Nephron progenitor cell (in vitro differentiated cells): ENCODE measurements at places on chromosomes 1 and 21.

DNA sequence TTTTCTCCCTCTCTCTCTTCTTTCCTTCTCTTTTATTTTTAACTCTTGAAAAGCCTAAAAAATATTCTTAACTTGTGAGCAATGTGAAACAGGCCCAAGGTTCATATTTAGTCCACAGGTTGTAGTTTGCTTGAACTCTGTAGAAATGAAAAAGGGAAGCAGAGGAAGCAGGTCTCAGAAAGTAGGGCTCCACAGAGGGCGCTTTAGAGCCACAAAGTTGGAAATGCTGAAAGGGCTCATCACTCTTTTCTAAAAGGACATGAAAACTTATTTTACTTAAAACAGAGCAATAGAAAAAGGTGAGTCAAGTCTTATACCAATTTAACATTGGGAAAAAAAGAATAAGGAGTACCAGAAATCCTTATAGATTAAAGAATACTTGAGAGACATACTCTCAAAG, 247.0 kb downstream of the USP25 start:
- H3K27ac ChIP-seq = peak overlapping the region; percentile 87
- peaks cover 4% of the 10 kb centered on the region for H3K36me3 ChIP-seq
- H3K4me3 ChIP-seq = no peak overlapping the region
- DNase-seq = peak; percentile 5

- DNase-seq = no peak
- H3K27ac ChIP-seq = no peak overlapping the region
- H3K27me3 ChIP-seq = peaks cover 24% of the 10 kb centered on the region
These were observed 118.5 kb upstream of the C1orf174 start for GRCh38 chr1:4018466-4019146.

GRCh38 chr1:40469327-40469726, 7.8 kb upstream of the ZFP69 start:
- no peaks in the 10 kb centered on the region for H3K4me1 ChIP-seq
- no peak overlapping the region for H3K4me3 ChIP-seq
- peaks cover 16% of the 10 kb centered on the region for H3K27me3 ChIP-seq
- peaks cover 65% of the 10 kb centered on the region for H3K36me3 ChIP-seq
- no peak for DNase-seq

DNA sequence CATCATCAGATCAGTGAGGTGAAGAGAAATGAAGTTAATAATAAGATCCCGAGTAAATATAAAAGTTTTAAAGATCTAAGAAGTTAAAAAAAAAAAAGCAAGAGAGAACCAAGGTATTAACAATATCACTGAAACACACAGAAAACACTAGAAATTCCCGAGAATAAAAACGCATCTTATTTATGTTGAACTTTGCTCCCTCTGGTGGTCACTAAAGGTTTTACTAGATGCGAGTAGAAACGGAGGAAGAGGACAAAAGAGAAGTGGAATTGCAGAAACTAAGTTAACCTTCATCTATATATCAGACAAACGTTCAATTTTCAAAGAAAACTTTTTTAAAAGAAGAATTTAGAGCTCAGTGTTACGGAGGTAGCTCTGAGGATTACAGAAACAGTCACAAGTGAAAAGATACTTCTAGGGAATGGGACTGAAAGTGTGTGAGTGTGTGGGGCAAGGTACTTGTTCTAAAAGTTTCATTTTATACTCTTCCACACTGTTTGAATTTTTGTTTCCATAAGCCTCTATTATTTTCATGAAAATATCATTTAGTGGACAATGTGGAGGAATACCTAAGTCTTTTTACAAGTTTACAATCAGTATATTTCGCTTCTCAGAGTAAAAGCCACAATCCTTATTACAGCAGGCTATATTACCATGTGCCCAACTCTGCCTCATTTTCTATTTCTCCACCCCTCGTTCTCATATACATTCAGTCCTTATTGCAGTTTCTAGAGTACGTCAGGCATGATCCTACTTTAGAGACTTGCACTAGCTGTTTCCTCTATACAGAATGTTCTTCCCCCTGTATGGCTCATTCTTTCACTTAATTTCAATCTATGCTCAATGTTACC, 19.7 kb downstream of the ACBD6 start:
- no peaks in the 10 kb centered on the region for H3K4me1 ChIP-seq
- H3K36me3 ChIP-seq = peaks cover 28% of the 10 kb centered on the region
- H3K4me3 ChIP-seq = no peak overlapping the region
- peak; percentile 16 for DNase-seq
- H3K27ac ChIP-seq = no peak overlapping the region

GRCh38 chr1:155294520-155295182, 6.6 kb downstream of the PKLR start:
- H3K27ac ChIP-seq = no peak overlapping the region
- DNase-seq = no peak
- H3K4me3 ChIP-seq = no peak overlapping the region

DNA sequence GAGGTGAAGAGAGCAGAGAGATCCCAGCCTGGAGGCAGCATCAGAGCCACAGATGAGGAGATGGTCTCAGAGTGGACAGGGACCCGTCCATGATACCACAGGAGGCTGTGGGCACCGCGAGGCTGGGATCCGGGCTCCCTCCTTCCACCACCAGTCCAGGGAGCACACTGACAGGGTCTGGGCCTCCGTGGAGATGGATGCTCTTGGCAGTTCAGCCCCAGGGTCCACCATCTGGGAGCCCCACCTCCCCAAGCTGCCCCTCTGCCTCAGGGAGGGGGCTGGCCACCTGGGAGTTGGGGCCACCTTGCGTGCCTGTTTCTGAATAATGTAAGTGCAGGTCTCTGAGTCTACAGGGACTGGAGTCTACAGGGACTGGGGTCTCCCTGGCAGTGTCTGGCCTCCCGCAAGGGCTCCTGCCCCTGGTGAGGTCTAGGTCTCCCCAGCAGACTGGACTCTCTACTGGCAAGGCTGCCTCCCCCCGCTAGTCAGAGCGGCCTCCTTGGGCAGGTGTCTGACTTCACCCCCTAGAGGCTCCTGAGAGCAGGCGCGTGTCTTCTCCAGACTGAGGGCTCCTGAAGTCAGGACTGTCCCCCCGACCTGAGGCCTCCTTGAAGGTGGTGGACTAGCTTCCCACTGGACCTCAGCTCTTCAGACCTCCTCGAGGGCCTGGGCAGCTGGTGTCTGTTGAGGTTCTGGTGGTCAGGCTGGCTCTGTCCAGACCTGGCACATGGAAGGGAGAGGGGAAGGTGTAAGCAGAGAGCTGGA, 218.5 kb downstream of the PTPRU start:
- H3K27ac ChIP-seq = no peak overlapping the region
- no peak overlapping the region for H3K4me3 ChIP-seq
- DNase-seq = no peak
- peaks cover 6% of the 10 kb centered on the region for H3K27me3 ChIP-seq

DNA sequence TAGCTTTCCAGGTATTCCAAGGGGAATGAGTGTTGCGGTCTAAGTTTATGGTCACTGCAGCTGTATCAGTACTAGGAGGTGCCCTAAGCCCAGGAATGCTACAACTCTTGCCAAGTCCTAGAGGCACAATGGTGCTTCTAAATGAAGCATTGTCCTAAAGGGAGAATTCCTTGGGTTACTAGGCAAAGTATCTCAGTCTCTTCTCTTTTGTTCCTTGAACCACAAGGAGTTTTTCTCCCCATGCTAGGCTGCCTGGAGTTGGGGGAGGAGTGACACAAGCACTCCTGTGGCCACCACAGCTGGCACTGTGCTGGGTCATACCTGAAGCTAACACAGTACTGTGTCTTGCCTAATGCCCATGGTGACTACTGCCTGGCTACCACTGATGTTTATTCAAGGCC, 50.7 kb downstream of the KMO start:
- H3K27ac ChIP-seq = no peak overlapping the region
- no peak overlapping the region for H3K4me3 ChIP-seq
- DNase-seq = no peak
- no peaks in the 10 kb centered on the region for H3K36me3 ChIP-seq
- no peaks in the 10 kb centered on the region for H3K27me3 ChIP-seq

GRCh38 chr1:165747632-165748447, 20.8 kb downstream of the TMCO1 start:
- no peak overlapping the region for H3K4me3 ChIP-seq
- H3K27ac ChIP-seq = no peak overlapping the region
- H3K4me1 ChIP-seq = no peaks in the 10 kb centered on the region
- peaks cover 50% of the 10 kb centered on the region for H3K36me3 ChIP-seq
- H3K27me3 ChIP-seq = no peaks in the 10 kb centered on the region

GRCh38 chr1:113846391-113847035, 25.0 kb downstream of the PTPN22 start:
- DNase-seq = no peak
- peaks cover 10% of the 10 kb centered on the region for H3K36me3 ChIP-seq
- H3K27me3 ChIP-seq = peaks cover 7% of the 10 kb centered on the region
- no peak overlapping the region for H3K27ac ChIP-seq
- H3K4me3 ChIP-seq = no peak overlapping the region
- H3K4me1 ChIP-seq = no peaks in the 10 kb centered on the region

- peaks cover 9% of the 10 kb centered on the region for H3K4me1 ChIP-seq
- DNase-seq = no peak
- peaks cover 9% of the 10 kb centered on the region for H3K27me3 ChIP-seq
These were observed 8.4 kb downstream of the ETNK2 start for GRCh38 chr1:204143276-204144041.

- H3K4me1 ChIP-seq = peaks cover 31% of the 10 kb centered on the region
- H3K36me3 ChIP-seq = no peaks in the 10 kb centered on the region
- no peaks in the 10 kb centered on the region for H3K27me3 ChIP-seq
- DNase-seq = no peak
These were observed 184.6 kb upstream of the JUN start for GRCh38 chr1:58968360-58968952.

- no peaks in the 10 kb centered on the region for H3K36me3 ChIP-seq
- no peaks in the 10 kb centered on the region for H3K4me1 ChIP-seq
- DNase-seq = no peak
- no peaks in the 10 kb centered on the region for H3K27me3 ChIP-seq
- no peak overlapping the region for H3K27ac ChIP-seq
These were observed 348.3 kb downstream of the BRINP3 start for GRCh38 chr1:190129366-190129765.

GRCh38 chr1:121471523-121471922, 286.7 kb downstream of the SRGAP2C start:
- no peaks in the 10 kb centered on the region for H3K27me3 ChIP-seq
- H3K27ac ChIP-seq = no peak overlapping the region
- no peaks in the 10 kb centered on the region for H3K36me3 ChIP-seq
- no peak for DNase-seq
- no peaks in the 10 kb centered on the region for H3K4me1 ChIP-seq

DNA sequence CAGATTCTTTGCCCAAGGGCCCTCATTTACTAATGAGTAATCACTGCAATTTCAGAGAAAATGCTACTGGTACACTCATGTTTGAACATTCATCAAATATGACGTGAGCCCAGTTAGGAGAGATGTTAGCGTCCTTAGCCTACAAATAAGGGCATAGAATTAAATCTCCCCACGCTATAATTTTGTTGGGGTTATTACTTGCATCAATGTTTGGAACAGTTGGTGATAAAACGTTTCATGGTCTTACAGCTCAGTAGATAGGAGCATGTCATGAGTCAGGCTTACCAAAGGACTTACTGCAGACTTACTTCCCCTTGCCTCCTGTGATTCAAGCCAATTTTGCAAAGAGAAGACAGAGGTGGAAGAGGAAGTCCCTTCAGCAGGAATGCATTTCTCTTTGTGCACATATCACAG, 304.0 kb downstream of the KIF26B start:
- peaks cover 41% of the 10 kb centered on the region for H3K4me1 ChIP-seq
- H3K27ac ChIP-seq = no peak overlapping the region
- peaks cover 15% of the 10 kb centered on the region for H3K36me3 ChIP-seq
- DNase-seq = no peak

DNA sequence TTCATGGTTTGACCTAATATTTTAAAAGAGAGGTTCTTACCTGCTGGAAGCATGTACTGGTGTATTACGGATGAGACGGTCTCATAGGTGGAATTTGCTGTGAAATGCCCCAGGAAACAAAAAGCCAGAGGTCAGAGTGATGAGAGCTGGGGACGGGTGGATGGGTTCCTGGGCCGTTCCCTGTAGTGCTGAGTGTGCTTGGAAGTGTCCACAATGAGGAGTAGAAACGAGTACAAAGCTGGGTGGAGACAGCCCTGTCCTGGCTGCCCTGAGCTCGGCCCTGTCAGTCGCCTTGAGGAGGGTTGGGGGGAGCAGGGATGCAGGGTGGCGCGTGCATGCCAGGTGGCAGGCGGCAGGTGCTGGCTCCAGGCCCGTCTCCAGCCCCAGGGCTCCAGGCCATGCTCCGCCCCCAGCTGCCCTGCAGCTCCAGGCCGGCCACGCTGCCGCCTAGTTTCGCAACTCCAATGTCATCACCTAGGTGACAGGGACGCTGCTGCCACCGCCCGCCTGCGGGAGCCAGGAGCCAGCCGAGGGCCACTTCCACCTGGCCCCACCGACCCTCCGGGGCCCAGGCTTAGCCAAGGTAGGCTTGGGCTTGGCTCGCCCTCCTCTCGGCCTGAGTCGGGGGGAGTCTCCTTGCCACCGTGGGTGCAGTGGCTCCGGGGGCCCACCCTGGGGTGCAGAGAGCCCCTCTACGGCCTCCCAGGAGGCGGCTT, 16.4 kb downstream of the TP73 start:
- peaks cover 55% of the 10 kb centered on the region for H3K4me1 ChIP-seq
- peaks cover 47% of the 10 kb centered on the region for H3K27me3 ChIP-seq
- DNase-seq = peak; percentile 64
- peak overlapping the region; percentile 38 for H3K27ac ChIP-seq
- no peak overlapping the region for H3K4me3 ChIP-seq

- peaks cover 14% of the 10 kb centered on the region for H3K27me3 ChIP-seq
- peak overlapping the region; percentile 94 for H3K4me3 ChIP-seq
- peaks cover 17% of the 10 kb centered on the region for H3K4me1 ChIP-seq
- DNase-seq = no peak
- no peak overlapping the region for H3K27ac ChIP-seq
These were observed 1.9 kb downstream of the GALE start for GRCh38 chr1:23798662-23799142.

- H3K36me3 ChIP-seq = no peaks in the 10 kb centered on the region
- peak; percentile 41 for DNase-seq
- peaks cover 3% of the 10 kb centered on the region for H3K27me3 ChIP-seq
- peak overlapping the region; percentile 98 for H3K4me3 ChIP-seq
These were observed 519 bp downstream of the RERE start for GRCh38 chr1:8816831-8817411.

GRCh38 chr1:94550396-94550795, 8.8 kb upstream of the F3 start:
- peak overlapping the region; percentile 18 for H3K4me3 ChIP-seq
- peak overlapping the region; percentile 95 for H3K27ac ChIP-seq
- H3K27me3 ChIP-seq = no peaks in the 10 kb centered on the region

- peaks cover 14% of the 10 kb centered on the region for H3K27me3 ChIP-seq
- H3K36me3 ChIP-seq = no peaks in the 10 kb centered on the region
- DNase-seq = no peak
- no peak overlapping the region for H3K27ac ChIP-seq
- no peak overlapping the region for H3K4me3 ChIP-seq
These were observed 3.8 kb downstream of the SRARP start for GRCh38 chr1:16007671-16008341.

GRCh38 chr1:2334883-2335534, 56.3 kb downstream of the MORN1 start:
- no peak overlapping the region for H3K4me3 ChIP-seq
- no peak for DNase-seq
- H3K4me1 ChIP-seq = peaks cover 49% of the 10 kb centered on the region
- H3K27me3 ChIP-seq = peaks cover 11% of the 10 kb centered on the region
- no peaks in the 10 kb centered on the region for H3K36me3 ChIP-seq

- no peaks in the 10 kb centered on the region for H3K27me3 ChIP-seq
- peaks cover 14% of the 10 kb centered on the region for H3K4me1 ChIP-seq
- H3K4me3 ChIP-seq = no peak overlapping the region
- no peak overlapping the region for H3K27ac ChIP-seq
These were observed 11.8 kb downstream of the ACOT11 start for GRCh38 chr1:54559771-54560231.
